ENCODE measurements at places on chromosomes 4 and X.

GRCh38 chrX:47327902-47328301 is 42.5 kb upstream of the ZNF157 start:
- no peak for DNase-seq

GRCh38 chrX:129540722-129541184 is 694 bp downstream of the OCRL start:
- no peak for DNase-seq

GRCh38 chr4:122479935-122480416 is 23.5 kb upstream of the IL2 start:
- DNase-seq, result no peak

DNA sequence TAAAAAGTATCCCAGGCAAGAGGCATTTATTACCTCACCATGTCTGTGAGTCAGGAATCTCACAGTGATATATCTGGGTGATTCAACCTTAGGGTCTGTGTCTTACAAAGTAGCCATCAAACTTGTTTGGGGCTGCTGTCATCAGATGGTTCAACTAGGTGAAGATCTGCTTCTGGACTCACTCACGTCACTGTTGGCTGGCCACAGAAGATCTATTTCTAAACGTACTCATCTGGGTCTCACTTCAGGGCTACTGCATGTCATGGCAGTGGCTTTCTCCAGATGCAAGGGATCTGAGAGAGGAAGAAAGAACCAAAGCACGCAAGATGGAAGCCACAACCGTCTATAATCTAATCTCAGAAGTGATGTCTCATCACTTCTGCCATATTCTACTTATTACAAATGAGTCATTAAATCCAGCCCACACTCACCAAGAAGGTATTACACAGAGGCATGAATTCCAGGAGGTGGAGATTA is 267.8 kb upstream of the ANKRD50 start:
- DNase-seq, result no peak

DNA sequence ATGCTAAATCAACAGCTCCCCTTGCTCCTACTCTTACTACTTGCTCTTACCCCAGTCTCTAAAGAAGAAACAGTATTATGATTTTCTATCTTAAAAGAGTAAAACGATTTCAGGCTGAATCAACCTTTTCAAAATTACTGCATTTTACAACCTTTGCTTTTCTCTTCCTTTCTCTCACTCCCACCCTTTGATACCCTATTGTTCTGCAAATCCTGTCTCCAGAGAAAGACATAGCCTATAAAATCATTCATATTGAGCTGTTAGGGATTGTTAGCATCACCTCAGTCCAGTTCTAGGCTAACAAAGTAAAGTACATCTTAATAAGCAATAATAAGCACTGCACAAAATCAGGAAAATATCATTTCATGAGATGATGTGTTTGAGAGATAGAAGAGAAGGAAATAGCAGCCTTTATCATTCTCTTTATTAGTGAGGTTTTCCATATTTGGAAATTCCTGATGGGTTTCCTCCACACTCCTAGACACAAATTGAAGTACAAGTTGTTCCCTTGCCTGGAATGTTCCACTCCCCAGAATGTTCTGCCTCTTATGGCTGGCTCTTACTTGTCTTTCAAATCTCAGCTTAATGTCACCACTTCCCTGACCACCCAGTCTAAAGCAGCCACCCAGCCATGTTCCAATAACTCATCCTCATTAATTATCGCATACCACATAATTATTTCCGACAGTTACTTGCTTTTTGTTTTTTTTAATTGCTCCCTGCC is 219.7 kb downstream of the PALLD start:
- DNase-seq, result no peak

DNA sequence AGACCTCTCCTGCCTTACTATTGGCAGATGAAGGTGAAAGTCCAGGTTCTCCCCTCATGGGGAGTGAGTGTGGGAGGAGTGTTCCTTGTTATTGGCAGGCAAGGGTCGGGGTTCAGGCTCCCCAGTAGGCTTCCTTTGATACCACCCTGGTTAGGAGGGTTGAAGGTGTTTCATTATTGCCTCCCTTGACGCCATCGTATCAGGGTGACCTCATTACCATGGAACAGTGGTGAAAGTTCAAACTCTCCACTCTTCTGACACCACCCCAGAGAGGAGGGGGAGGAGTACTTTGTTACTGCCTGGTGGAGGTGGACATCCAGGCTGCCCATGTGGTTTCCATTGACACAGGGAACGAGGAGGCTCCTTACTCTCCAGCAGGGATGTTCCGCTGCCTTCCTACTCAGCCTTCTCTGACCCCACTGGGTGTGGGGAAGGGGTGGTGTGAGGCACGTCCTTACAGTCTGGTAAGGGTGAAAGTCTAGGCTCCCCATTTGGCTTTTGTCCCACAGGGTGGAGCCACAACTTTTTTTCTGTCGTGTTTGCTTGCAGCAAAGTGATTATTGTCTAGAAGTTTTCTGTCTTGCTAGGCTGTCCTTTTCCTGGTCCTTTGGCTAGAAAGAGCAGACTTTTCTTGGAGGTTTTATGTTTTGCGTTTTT is 37.2 kb upstream of the USP9X start:
- no peak for DNase-seq

GRCh38 chr4:2685541-2685940 is 70.6 kb downstream of the TNIP2 start:
- DNase-seq, result no peak

- no peak for DNase-seq
Measured at GRCh38 chr4:2288051-2288541, 26.2 kb upstream of the MXD4 start.

DNA sequence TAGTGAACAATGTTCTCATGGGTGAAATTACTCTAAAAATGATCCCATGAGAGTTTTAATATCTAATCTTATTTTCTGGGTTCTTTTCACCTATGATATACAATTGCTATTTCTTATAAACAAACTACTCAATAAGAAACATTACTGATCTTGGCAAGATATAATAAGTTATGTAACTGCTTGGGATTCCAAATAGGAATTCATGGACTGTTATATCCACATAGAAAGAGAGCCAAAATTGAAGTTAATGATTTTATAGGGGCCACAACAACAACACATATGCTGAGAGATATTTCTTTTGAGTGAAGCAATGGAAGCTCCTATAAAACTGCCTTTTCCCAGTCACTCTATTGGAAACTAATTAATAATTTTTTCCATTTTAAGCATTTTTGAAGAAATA is 90.4 kb upstream of the TLL1 start:
- no peak for DNase-seq

GRCh38 chr4:112952313-112952700 is 97.1 kb upstream of the ANK2 start:
- no peak for DNase-seq

DNA sequence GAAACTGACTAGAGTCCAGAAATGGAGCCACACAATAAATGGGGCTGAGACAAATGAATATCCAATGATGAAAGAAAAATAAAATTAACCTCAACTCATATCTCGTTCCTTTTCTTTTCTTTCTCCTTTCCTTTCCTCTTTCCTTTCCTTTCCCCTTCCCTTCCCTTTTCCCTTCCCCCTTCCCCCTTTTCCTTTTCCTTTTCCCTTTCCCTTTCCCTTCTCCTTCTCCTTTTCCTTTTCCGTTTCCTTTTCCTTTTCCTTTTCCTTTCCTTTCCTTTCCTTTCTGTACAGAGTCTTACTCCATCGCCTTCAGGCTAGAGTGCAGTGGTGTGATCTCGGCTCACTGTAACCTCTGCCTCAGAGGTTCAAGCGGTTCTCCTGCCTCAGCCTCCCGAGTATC is 146.3 kb downstream of the RTL9 start:
- DNase-seq, result no peak

GRCh38 chrX:152904151-152905080 is 6.5 kb downstream of the ZNF185 start:
- DNase-seq, result peak; percentile 28

- no peak for DNase-seq
Measured at GRCh38 chr4:143389579-143390195, 53.0 kb downstream of the GAB1 start.

DNA sequence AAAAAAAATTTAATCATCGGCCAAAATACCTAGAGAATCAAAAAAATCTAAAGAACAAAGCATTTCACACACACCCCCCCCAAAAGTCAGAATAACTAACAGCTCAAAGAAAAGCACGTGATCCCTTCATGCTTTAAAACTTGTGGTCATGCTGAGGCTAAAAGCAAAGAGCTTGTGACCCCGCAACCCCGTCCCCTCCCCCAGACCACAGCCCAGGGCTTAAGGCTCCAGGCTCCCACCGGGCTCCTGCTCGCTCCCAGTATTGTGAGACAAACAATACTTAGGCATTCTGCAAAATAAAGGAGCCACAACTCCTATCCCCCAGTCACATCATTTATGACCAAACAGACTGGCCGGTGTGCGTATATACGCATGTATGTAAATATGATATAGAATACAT is 62.1 kb upstream of the CCDC160 start:
- no peak for DNase-seq

- no peak for DNase-seq
Measured at GRCh38 chr4:161519611-161520010, 644.2 kb downstream of the FSTL5 start.

DNA sequence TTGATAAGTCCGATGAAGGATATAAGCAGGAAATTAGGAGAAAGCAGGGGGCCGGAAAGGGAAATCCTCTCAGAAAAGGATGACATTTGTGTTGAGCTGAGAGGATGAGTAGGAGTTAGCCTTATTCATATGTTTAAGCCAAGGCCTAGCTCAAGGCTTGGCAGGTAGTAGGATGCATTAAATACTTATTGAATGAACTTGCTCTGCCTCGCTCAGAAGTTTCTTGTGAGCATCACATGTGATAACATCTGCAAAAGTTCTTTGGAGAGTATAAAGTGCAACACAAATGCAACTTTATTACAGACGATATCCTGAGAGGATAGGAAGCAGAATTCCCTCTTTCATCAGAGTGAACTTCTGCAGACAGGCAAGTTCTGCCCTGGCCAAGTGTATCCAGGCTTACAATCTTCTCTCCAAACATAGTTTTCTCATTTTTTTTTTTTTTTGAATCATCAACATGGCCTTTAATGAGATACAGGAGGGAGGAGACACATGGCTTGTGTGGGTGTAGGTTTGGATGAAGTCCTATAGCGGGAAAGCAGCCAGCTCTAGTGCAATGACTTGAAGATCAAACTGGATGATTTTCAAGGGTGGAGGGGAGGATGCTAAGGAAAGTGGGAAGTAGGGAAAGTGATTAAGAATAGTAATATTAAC is 48.1 kb downstream of the LUZP4 start:
- no peak for DNase-seq

DNA sequence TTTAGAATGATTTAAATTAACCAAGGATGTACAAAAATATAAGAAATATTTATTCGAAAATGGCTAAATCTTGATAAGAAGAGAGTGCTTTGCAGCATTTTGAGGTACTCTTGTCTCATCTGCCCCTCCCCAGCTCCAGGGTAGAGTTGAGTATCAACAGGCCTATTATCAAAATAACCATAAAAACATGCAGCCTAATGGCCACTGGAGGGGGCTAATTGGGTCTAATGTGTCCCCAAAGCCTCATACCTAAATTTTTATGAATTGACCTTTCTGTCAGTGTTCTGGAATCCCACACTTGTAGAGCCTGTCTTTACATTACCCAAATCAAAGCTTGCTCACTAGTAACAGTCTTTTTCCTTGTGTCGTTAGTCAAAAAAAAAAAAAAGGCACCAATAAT is 544.9 kb upstream of the CPXCR1 start:
- no peak for DNase-seq

GRCh38 chrX:115898382-115899001 is 272.1 kb upstream of the AGTR2 start:
- DNase-seq, result peak; percentile 57

DNA sequence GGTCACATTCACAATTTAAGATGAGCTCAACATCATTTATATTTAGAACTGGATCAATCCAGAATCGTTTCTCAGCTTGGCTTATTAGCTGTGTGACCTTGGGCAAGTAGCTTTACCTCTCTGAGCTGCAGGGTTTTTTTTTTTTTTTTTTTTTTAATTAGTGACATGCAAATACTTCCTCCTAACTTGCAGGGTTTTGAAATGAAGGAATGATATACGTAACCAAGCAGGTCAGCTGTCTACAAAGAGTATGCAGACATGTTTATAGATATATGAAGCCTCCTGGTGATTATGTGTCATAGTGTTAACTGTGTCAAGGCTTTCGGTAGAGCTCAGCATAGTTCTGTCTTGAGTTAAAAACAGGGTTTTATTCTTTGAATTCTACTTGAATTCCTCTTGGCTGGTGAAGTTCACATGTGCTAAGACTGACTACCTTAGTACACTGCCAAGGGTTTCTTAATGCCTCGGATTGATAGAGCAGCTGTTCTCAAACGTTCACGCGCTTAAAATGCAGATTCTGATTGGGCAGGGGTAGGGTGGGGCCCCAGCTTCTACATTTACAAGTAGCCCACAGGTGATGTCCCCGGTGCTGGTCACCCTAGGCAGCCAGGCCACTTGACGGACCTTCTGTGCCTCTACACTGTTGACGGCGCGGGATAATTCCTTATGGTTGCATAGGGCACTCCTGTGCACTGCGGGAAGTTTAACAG is 654 bp upstream of the STS start:
- peak; percentile 8 for DNase-seq

DNA sequence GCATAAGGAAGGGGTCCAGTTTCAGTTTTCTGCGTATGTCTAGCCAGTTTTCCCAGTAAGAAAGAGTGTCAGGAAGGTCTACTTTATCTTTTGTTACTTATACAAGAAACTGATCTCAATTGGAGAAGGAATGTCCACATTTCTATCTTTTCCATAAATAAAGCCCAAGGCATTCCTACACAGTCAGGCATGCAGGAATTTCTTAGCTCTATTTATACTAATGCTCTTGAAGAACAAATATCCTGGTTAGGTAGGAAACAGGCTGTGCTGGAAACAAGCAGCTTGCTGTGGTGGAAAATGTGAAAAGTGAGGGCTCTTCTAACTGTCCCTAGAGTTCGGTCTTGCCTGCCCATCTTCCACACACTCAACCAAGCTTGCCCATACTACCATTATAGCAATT is 37.9 kb upstream of the PITX2 start:
- DNase-seq, result no peak

DNA sequence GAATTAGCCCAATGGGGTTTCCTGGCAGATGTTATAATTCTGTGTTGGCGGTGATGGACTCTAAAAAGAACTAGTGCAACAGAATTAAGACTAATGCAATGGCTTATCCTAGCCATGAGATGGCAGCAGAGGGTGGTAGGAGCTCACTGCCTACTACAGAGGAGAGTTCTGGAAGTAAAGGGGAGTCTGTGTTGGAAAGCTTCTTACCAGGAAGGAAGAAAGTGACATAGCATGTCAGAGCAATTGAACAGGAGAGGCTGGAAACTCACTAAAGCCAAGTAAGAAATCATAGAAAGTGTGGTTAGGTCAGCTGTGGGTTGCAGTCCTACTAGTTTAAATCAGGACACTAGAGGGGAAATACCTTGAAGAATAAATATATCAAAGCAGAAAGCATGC is 6.3 kb upstream of the TRPC5OS start:
- peak; percentile 11 for DNase-seq

DNA sequence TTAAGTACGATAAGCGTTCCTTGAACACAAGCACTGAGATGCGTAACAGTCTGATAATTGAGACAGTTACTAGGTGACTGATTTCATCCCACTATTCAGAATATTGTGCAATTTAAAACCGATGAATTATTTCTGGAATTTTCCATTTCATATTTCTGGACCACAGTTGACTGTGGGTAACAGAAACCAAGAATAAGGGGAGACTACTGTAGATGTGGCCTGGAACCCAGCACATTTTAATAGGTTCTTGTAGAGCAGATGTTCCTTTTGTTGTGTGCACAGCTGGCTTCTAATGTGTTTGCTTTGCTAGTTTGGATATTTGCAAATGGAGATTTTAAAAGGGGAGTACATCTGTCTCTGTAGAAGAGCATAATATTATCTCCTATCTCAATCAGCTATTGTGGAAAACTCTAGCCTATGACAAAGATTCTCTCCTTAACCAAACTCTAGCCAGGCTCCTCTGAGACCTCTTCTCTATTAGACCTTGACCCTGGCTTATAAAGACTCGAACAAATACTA is 16.4 kb downstream of the NAAA start:
- DNase-seq, result no peak
